Heart right ventricle (tissue), 16 donors: ENCODE measurements at places on chromosomes 5 and 9. TPM values are rescaled to one million over a fixed set of nuclear protein-coding genes. Genes with fewer than 3 reads are reported as not detected.

The ACO1 gene
- polyA plus RNA-seq = 25.8 TPM

DNA sequence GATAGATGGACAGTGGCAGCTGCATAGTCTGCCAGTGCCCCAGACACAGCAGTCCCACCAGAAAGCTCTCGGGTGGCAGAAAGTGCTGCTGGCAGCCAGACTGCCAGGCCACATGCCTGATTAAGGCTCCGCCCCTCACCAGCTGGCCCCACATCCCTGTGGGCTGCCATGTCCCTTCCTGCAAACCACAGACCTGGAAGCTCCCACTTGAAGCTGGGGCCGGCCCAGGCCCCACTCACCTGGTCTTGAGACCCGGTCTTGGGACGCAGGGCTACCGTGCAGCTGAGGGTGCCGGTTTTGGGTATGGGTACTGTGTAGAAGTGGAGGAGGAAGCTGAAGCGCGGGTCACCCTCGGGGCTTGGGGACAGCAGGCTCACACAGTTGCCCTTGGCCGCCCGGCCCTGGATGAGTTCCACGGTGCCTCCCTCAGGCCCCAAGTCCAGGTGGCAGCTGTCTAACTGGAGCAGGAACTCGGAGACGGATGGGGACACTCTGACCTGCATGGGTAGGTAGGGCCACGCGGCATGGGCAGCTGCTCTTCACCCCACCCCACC, 15.3 kb downstream of the FPGS start:
- H3K27ac ChIP-seq = no peak overlapping the region
- DNase-seq = no peak
- no peak overlapping the region for H3K4me3 ChIP-seq

GRCh38 chr5:140259500-140259899, 43.4 kb downstream of the PFDN1 start:
- peaks cover 30% of the 10 kb centered on the region for H3K36me3 ChIP-seq
- no peak for DNase-seq
- peaks cover 51% of the 10 kb centered on the region for H3K4me1 ChIP-seq
- H3K27me3 ChIP-seq = no peaks in the 10 kb centered on the region
- no peak overlapping the region for H3K4me3 ChIP-seq

GRCh38 chr9:113964495-113965170, 88.5 kb downstream of the ZNF618 start:
- no peak overlapping the region for H3K4me3 ChIP-seq
- no peaks in the 10 kb centered on the region for H3K36me3 ChIP-seq
- DNase-seq = no peak

The AP3B1 gene
- 28.3 TPM for polyA plus RNA-seq

GRCh38 chr5:83294246-83294645, 177.3 kb upstream of the VCAN start:
- H3K36me3 ChIP-seq = no peaks in the 10 kb centered on the region
- H3K4me1 ChIP-seq = no peaks in the 10 kb centered on the region
- H3K27ac ChIP-seq = no peak overlapping the region
- H3K4me3 ChIP-seq = no peak overlapping the region

- H3K27ac ChIP-seq = no peak overlapping the region
- no peaks in the 10 kb centered on the region for H3K36me3 ChIP-seq
- no peaks in the 10 kb centered on the region for H3K27me3 ChIP-seq
- H3K4me3 ChIP-seq = no peak overlapping the region
- no peaks in the 10 kb centered on the region for H3K4me1 ChIP-seq
- DNase-seq = no peak
Observed at GRCh38 chr9:105194234-105194633, 50.2 kb upstream of the SLC44A1 start.
